ENCODE measurements at places on chromosomes 1 and 21.

GRCh38 chr1:182962554-182963115 lies 9.7 kb upstream of the SHCBP1L start:
- peak; percentile 59 for DNase-seq

DNA sequence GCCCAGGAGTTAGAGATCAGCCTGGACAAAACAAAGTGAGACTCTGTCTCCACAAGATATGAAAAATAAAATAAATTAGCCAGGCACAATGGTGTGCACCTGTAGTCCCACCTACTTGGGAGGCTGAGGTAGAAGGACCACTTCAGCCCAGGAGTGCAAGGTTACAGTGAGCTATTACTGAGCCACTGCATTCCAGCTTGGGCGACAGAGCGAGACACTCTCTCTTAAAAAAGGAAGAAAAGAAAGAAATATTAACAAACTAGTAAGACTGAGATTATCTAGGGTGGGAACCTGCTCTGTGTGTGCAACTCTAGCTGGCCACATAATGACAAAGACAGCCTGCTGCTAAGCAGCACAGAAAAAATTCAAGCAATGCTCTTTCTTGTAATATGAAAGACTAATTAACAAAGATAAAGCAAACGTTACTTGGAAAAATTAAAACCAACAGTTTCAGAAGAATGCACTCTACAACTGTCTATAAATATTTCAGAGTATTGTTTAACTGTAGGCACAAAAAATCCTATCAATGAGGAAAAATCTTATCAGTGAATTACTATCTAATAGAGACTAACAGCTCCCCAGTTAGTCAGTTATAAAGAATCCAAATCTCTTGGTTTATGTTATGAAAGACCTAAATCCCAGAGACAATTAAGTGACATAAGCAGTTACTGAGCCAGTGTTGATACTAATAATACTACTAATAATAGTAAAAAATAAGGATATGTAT lies 74.5 kb downstream of the ENAH start:
- no peak for DNase-seq

- DNase-seq = no peak
Measured at GRCh38 chr21:36377391-36377842, 7.8 kb upstream of the CHAF1B start.

DNA sequence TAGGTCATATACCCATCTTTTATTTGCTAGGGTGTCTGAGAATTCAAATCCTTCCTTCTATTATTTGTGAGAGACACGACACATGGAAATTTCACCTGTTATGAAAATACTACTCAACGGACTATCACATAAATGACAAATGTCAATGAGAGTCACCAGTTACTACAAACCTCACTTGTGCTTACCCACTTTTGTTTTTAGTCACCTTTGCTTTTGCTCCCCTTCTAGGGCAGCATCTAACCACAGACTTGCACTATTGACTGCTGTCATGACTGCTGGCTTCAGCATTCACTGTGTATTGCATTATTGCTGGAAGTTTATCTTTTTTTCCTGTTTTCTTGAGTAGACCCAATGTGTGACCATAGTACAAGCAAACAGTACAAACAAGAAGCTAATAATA lies 1048.0 kb downstream of the PLA2G4A start:
- no peak for DNase-seq

DNA sequence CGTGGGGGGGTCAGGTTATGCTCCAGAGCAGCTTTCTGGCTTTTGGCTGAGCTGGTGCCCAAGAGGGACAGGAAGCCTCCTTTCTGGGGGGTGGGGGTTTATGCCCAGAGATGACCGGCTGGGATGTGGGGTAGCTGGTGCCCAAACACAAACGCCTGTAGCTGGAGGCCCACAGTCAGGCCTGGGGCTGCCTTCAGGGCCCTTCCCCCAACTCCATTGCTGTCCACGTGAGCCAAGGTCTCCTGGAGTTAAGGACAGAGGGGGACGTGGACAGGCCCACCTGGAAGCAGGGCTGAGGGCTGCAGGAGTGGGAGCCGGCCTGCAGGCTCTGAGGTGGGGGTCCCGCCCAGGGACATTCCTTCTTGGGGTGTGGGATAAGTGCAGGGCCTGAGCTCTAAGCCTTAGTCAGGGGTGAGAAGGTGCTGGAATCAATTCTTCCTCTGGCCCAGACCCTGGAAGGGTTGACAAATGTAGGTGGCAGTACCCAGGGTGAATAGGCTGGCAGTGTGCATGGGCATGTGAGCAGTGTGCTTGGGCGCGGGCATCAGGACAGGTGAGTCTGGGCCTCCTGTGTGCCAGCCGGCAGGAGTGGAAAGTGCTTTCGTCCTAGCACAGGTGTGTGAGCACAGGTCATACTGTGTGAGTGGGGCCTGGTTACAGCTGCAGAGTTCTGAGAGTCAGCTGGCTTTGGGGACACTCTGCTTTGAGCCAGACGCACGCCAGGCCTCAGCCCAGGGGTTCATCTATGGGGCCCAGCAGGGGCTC lies 6.8 kb downstream of the CPLANE2 start:
- DNase-seq = no peak

GRCh38 chr1:227315629-227316346 lies 2.5 kb downstream of the CDC42BPA start:
- no peak for DNase-seq

DNA sequence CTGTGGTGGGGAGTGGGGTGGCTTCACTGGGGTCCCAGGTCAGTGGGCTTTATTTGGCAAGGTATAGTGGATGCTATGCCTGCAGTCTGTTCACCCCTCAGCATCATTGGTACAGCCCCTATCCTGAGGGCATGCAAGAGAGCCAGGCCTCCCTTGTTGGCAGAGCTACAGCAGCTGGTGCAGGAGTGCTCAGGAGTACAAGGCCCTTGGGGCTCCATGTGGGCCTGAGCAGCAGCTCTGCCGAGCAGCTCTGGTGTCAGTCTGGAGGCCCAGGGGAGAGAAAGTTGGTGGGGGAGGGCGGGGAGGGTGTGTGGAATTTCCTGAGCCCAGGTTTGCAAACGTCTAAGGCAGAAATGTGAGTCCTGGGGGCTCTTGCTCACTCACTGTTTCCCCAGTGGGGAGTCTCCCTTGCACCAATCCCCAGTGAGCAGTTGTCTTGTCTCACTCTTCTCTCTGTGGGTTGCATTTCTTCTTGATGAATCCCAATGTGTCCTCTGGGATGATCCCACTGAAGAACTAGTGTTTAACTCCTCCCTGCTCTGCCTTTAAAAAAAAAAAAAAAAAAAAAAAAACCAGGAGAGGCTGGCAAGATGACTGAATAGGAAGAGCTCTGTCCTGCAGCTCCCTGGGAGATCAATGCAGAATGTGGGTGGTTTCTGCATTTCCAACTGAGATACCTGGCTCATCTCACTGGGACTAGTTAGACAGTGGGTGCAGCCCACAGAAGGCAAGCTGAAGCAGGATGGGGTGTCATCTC lies 39.5 kb upstream of the CYP4X1 start:
- DNase-seq = no peak

DNA sequence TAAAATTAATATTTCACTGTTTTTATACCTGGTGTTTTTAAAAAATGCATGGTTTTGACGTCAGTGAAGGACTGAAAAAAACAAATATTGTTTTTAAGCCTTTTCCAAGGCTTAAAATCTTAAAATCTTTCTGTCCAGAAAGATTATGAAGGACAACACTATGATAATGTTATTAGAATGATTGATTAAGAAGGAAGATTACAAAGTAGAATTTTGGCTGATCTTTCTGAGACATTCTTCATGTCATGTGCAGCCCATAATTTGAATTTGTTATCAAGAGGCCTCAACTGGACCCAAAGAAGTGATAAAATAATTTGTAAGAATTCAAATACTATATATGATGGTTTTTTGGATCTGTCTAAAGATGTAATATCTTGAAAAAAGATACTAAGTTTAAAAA lies 584.4 kb upstream of the CXADR start:
- DNase-seq = no peak

DNA sequence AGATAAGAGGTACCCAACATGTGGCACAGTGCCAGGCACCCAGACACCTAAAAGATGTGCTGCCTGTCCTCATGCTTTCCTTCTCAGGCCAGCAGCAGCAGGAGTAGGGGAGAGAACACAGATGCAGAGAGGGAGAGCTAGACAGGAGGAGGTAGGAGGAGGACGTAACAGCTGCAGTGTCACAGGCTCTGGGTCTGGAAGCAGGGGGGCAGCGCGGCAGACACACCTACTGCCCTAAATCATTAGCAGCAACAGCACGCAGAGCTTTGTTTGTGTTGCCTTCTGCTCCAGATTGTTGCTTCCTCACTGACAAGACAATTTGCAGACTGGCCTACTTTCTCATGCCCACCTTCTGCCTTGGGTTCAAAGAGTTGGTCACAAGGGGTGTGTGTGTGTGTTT lies 196.7 kb upstream of the DAB1 start:
- DNase-seq = no peak

DNA sequence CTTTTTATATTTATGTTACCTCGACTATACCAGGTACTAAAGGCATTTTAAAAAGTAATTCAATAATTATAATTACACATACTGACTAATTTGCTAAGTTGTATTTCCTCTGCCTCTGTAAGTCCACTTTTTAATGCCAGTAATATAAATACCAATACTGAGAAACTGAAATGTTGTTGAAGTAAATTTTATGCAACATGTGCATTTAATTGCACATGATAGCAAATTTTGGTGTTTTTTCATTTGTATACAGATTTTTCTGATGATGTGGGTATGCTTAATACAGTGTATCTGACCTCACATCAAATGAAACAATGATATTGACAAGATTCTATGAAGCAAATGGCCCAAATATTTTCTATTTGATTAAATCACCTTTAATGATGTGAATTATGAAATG lies 1531.6 kb downstream of the KCNT2 start:
- DNase-seq = no peak

GRCh38 chr1:81834921-81835698 lies 34.4 kb downstream of the ADGRL2 start:
- DNase-seq = peak; percentile 65

- no peak for DNase-seq
Measured at GRCh38 chr1:90823686-90824085, 106.6 kb upstream of the BARHL2 start.

DNA sequence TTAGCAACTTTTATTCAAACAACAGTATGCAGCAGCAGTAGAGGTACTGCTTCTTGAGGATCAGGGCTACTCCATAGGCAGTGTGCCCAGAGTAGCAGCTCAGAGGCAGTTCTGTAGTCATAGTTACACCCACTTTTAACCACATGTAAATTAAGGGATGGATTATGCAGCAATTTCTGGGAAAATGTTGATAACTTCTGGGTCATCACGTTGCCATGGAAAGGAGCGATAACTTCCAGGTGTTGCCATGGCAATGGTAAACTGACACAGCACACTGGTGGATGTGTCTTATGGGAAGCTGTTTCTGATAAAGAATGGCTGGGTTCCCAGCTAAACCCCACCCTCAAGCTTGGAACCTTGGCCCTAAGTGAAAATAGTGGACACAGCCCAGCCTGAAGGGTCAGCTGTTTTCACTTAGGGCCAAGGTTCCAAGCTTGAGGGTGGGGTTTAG lies 29.0 kb upstream of the PLA2G2A start:
- no peak for DNase-seq

DNA sequence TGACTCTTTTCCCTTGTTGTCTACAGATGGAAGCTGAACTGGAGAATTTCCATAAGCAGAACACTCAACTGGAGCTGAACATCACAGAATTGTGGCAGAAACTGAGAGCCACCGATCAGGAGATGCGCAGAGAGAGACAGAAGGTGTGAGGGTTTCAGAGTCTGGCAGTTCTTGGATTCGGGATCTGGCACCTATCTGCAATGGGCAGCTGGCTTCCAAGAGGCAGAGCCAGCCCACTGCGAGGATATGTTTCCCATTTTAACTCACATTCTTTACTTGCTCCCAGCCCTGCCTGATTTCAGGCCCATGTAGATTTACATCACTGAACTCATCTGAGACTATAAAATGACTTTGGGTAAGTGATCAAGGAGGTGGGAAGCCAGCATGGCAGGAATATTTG lies 37.3 kb upstream of the TMEM125 start:
- DNase-seq = no peak

GRCh38 chr1:77543822-77544448 lies 138.5 kb downstream of the ZZZ3 start:
- no peak for DNase-seq

DNA sequence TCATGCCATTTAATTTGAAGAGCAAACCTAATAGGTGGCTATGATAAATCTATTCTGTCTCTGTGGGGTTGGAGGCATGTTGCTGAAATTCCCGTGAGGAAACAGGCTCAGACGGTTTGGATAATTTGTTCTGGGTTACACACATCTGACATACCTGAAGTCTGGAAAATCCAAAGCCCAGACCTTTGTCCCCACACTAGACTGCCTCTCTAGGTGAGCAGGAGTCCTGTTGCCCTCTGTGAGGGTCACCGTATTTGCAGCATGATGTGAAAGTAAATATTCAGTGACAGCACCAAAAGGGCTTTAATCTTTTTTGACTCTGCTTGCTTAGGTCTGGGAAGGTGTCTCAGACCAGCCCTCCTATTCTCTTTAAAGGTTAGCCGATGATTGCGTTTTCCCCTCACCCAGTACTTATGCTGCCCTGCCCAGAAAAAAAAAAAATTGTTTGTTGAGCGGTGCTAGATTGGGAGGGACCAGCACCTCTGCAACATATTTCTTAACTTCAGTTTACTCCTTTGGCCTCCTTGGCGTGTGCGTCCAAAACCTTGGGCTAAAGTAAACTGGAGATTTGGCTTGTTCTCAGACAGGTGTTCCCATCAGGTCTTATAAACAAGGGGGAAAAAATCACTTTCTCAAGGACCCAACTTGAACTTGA lies 67.0 kb downstream of the CACHD1 start:
- no peak for DNase-seq

- no peak for DNase-seq
Measured at GRCh38 chr1:61742620-61743430, 545 bp downstream of the PATJ start.
